ENCODE measurements at places on chromosomes 3 and 15.

DNA sequence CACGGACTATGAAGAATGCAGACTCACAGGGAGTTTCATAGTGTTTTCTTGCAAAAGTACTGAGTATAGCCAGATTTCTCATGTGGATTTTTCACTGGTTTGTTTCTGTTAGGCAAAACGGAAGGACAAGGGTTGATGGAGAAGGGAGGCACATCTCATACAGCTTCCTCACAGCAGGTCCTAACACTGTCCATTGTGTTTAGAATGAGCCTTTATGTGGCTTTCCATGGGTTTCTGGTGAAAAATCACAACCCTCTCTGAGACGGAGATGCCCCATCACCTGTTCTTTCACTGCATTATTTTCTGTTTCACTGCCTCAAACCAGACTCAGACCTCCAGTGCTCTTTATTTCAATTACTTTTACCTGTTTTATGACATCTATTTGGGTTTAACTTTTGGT lies 25.0 kb upstream of the LIPC start:
- no peak for DNase-seq

DNA sequence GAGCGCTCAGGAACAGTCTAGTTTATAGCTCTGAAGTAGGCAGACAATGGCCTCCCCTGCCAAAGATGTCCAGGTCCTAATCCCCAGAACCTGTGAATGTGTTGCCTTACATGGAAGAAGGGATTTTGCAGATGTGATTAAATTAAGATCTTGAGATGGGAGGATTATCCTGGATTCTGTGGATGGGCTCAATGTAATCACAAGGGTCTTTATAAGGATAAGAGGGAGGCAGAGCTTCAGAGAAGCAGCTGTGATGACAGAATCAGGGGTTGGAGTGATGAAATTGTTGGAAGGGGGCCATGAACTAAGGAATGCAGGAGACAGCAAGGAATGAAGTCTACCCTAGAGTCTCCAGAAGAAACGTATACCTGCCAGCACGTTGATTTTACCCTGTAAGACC lies 14.0 kb upstream of the GK5 start:
- DNase-seq: no peak

DNA sequence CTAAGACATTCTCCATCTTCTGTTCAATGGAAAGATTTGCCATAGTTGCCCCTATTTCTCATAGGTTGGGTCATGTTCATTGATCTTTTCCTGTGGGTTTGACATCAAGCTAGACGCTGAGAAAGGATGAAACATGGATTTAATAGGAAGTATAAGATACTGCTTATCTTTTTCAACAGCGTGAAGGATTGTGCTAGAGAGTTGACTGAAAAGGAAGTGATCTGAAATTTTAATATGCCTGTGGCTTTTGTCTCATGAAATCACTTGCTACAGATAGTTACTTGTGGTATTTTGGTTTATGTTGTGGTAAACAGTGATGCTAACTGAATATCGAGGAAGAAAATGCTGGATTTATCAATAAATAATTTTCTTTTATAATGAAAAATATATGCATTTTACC lies 442.9 kb downstream of the EDEM1 start:
- no peak for DNase-seq

- no peak for DNase-seq
Observed at GRCh38 chr3:144643771-144644198, 672.2 kb downstream of the DIPK2A start.

DNA sequence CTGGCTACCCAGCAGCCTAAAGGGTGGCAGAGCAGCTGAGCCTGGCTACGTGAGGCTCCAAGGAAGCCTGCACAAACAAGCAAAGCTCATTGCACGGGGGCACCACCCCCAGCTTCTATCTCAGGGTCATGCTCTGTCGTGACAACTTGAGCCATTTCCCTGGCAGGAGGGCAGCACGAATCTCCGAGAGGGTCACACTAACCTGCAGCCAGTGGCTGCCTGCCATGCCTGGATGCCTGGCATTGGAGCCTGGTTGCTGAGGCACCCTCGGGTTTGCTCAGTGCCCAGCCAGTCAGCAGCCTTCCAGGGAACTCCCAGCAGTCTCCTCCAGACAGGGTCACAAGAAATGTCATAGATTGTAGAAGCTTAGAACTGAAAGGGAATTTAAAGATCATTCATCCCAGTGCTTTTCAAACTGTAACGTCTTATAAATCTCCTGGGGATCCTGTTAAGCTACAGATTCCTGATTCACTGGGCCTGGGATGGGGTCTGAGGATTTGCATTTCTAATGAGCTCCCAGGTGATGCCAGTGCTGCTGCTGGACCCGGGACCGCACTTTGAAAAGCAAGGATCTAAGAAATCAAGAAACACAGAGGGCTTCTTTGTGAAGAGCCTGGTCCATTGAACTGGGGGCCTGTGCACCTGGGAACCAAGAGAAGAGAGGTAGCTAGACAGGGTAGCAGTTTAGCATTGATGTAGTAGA lies 48.4 kb downstream of the TMEM266 start:
- no peak for DNase-seq

DNA sequence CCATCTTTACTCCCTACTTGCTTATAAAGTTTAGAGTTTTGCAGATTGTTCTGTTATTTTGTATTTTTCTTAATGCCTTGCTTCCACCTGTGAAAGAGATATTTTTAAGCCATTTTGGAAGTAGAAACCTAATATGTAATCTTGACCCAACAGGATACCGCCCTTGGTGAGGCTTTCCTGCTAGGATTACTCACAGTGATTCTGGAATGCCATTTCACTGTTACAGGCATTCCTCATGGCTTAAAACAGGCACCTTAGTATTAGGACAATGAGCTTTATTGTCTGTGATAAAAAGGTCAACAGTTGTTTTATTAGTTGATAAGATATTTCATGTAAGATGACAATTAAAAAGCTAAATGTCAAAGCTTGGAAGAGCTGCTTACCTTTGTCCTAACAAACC lies 58.2 kb downstream of the PHLDB2 start:
- no peak for DNase-seq

GRCh38 chr15:98308117-98308516 lies 340.2 kb upstream of the IGF1R start:
- DNase-seq: no peak

DNA sequence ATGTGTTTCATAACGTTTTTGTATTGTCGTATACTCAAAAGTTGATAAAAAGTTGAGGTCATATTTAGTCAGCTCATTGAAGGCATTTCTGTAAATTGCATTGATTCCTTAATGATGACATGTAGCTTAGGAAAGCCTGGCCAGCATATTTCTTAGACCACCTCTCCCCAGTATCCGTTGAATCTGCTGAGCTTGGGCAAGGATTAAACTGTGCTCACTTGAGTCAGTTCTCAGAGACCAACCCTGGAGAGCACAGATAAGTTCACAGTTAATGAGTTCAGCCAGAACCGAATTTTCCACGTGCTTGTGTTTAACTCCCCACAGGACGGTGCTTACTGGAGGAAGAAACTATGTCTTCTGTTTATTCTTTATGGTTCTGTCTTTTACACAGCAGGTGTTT lies 132.7 kb downstream of the SLC25A26 start:
- DNase-seq: no peak

DNA sequence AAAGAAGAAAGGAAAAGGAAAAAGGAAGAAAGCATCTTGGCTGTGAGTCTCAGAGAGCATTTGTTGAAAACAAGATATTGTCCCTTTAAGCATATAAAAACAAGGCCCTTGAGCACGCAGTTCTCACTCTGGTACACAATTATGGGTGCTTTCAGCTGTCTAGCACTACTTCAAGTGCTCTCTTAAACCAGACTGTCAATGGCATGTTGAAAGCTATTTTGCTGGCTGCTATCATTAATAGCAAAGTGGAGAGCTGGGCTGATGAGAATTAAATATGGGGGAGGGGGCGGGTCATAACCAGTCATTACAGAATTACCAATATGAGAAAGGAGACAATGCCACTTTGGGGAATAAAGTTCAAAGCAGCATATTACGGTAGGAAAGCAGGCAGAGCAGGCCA lies 9.3 kb downstream of the TLE3 start:
- DNase-seq: no peak

- no peak for DNase-seq
Observed at GRCh38 chr15:70023769-70024491, 73.8 kb downstream of the TLE3 start.
